ENCODE measurements at places on chromosomes 6 and 20.

DNA sequence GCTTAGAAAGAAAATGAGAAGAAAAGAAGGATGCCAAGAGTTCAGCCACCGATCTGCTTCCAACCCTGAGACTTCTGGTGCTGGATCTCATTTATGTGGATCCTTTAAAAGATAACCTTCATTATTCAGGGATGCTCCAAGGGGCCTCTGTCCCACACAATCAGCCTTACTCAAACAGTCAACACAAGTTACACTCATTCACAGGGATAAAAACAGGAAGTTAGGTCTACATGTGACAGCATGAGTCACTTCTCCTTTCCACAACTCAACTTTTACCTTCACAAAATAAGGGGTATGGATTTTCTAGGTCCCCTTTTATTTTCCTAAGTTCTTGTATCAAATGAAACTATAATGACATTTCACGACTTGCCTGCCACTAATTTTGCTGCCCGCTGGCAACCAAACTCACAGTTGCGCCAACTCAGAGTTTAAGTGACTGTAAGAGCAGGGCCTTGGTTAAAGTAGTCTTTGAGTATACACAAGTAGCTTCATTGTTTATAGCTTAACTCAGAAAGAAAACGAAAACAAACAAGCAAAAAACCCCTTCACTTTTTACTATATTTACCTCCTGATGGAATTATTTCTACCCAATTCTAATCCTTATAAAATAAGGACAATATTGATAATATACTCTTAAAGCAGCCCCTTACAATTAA is 278.8 kb upstream of the RUNX2 start:
- DNase-seq = no peak

DNA sequence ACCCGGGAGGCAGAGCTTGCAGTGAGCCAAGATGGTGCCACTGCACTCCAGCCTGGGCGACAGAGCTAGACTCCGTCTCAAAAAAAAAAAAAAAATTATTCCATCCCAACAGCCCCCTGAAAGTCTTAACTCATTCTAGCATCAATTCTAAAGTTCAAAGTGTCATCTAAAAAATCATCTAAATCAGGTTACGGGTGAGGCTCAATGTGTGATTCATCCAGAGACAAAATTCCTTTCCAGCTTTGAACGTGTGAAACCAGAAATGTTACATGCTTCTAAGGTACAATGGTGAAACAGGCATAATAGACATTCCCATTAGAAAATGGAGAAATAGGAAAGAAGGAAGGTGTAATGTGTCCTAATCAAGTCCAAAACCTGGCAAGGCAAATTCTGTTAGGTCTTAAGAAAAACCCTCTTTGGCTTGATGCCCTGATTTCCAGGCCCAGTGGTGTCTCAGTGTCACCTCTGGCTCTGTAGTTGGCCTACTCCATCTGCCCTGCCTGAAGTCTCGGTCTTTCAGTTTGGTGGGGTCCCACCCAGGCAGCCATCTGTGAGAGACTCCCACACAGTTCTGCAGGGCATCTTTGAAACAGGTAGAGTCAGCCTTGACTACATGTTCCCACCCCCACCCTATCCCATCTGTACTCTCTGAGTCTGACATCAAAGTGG is 43.5 kb downstream of the HFE start:
- no peak for DNase-seq

DNA sequence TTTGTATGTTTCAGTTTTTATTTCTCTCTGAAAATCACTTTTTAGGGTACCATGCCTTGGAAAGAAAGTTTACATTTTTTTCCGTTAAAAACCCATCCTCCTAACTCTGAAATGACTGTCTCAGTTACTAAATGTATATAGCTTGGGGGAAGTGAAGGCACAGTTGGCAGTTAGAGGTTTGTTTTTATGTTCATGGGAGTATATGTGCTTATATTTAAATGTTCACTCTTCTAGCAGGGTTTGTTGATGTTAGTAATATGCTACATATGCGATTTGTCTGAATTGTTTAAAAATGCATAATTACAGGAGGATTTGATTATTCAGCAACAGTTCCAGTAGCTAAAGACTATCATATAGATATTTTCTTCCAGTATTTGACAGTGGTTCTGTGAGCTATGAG is 31.1 kb downstream of the CDKAL1 start:
- no peak for DNase-seq

DNA sequence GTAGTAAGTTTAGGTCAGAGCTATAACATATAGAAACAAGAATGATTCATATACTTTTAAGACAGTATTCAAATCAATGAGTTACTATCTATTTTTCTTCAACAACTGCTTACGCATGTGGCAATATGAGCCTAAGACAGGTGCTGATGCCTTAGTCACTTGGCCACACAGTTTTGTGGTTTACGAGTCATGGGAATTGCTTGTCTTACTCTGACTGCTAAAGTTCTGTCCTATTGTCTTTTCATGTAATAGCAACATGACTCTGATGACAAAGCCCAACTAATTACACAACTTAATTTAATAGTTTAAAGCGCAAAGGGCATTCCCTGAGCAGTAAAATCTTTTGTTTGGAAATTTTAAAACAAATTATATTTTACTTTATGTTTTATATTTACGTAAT is 159.3 kb upstream of the CENPW start:
- DNase-seq = peak; percentile 36

DNA sequence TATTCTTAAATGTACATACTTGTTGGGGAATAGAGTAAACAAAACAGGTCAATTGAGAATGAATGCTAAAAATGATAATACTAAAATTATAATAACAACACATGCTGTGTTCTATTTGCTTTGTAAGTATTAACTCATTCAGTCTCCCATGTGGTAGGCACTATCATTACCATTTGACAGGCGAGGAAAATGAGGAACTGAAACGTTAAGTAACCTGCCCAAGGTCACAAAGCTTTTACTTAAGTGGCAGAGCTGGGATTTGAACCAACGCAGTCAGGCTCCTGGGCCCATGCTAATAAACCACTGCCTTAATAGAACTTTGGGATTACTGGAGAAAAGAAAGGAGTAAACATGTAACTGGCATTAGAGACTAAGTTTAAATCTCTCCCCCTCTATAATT is 3.8 kb downstream of the NSFL1C start:
- DNase-seq = no peak
